Effector memory CD8-positive, alpha-beta T cell (primary cell): ENCODE measurements at places on chromosomes 11 and 22.
A peak's percentile ranks its signal among the peaks of the same experiment; 100 is the strongest.

DNA sequence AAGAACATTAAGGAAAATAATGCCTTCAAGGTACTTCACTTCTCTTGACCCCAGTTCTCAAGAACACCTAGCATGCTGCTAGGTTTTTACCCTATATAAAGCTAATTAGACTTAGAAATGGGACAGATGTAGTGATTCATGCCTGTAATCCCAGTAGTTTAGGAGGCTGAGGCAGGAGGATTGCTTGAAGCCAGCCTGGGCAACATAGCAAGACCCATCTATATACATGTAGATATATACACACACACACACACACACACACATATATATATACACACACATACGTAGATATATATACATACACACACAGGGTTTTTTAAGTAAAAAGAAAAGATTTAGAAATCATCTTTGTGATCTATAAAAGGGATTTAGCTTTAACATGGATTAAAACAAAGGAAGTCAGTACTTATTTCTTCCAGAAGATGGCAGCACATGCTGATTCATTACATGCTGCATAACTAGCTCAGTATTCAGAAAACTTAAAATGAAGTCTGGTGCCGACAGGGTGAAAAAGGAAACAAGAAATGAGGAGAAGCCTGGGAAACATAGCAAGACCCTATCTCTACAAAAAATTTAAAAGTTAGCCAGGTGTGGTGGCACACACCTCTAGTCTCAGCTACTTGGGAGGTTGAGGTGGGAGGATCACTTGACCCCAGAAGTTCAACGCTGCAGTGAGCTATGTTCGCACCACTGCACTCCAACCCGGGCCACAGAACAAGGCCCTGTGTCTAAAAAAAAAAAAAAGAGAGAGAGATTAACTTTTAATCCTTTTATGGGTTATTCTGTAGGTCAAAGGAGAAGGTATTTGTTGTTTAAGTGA is 28.5 kb upstream of the RBX1 start:
- peak; percentile 48 for DNase-seq

GRCh38 chr22:36220451-36220921 is 18.8 kb downstream of the APOL2 start:
- DNase-seq, result no peak

GRCh38 chr11:112902361-112903011 is 58.7 kb upstream of the NCAM1 start:
- DNase-seq, result no peak

DNA sequence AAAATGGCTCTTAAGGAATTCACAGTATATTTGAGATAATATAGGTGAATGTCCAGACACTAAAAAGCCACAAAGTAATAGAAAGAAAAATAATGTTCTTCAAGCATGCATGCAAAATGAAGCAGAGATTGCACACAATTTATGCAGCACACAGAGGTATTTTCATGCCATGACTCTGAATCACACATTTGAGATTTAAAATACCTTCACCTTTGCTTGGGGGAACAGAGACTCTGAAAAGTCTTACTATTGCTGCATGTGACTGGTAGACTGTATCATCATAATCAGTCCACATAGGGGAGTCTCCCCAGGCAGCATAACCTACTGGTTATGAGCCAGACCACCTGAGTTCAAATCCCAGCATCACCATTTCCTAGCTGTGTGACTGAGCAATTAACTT is 96.2 kb downstream of the RCN1 start:
- DNase-seq, result no peak
